NT2/D1 (cell line): ENCODE measurements at places on chromosomes 4 and X.

DNA sequence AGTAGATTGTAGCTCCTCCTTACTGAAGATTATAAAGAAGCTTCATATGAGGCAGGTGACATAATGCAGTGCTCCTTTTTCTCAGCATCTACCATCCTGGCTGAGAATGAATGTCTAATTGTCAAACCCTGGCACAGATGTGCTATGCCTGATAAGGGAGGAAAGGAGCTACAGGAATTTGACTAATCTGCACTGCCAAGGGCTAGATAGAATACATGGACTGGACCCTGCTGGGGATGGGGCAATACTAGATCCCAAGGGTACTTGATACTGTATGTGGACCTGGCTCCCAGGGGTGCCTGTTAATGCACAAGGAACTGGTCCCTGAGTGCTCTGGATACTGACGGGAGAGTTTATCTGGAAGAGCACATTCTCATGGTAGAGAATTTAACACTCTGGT is 362.2 kb upstream of the EMCN start:
- no peak for DNase-seq

DNA sequence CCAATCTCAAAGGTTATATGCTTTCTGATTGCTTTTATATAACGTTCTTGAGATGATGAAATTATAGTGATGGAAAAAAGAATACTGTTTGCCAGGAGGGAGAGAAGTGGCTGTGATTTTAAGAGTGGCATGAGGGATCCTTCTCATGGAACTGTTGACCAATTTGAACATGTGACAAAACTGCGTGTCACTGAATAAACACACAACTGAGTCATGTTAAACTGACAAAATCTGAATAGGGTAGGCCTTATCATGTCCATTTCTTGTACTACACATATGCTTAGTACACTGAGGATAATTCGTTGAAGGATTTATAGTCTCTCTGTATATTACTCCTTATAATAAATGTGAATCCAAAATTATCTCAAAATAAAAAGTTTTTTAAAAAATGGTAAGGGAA is 22.2 kb upstream of the HSPA4L start:
- no peak for DNase-seq

- no peak for DNase-seq
Measured at GRCh38 chr4:74751856-74752255, 42.5 kb downstream of the BTC start.

- no peak for DNase-seq
Measured at GRCh38 chr4:111959222-111959621, 186.0 kb upstream of the FAM241A start.
